ENCODE measurements at places on chromosomes 2 and 18.

GRCh38 chr2:223606946-223607345 is 4.8 kb upstream of the SCG2 start:
- DNase-seq = no peak

- DNase-seq = no peak
These were observed 91.6 kb downstream of the DNER start for GRCh38 chr2:229622495-229623355.

DNA sequence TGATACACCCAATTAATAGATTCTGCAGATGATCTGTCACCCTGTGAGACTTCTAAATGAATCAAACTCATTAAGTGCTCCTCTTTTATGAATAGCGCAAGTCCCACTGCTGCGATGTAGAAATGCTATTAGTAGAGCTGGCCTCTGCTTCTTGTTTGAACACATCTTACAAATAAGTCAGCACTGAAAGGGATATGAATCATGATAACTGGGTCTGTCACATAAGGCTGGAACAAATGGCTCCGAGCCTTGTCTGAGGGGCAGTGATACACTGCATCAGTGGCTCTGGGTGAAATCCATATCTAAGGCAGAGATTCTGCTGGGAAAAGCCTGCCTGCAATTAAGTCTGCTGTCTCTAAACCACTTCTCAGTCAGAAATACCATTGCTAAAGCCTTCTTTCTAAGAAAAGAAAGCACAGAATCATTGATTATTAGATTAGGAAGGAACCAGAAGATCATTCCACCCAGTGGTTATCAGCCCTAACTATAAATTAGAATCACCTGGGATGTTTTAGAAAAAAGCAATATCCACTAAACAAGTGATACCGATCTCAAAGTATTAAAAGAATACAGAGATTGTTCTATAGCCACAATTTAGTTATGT is 75.2 kb downstream of the SLC5A7 start:
- DNase-seq = no peak

- no peak for DNase-seq
These were observed at the start of gene DCDC2C for GRCh38 chr2:3703236-3703756. Gene DCDC2C (plus strand): TSS chr2:3703575. CDS start chr2:3703752, 177 bp downstream.

DNA sequence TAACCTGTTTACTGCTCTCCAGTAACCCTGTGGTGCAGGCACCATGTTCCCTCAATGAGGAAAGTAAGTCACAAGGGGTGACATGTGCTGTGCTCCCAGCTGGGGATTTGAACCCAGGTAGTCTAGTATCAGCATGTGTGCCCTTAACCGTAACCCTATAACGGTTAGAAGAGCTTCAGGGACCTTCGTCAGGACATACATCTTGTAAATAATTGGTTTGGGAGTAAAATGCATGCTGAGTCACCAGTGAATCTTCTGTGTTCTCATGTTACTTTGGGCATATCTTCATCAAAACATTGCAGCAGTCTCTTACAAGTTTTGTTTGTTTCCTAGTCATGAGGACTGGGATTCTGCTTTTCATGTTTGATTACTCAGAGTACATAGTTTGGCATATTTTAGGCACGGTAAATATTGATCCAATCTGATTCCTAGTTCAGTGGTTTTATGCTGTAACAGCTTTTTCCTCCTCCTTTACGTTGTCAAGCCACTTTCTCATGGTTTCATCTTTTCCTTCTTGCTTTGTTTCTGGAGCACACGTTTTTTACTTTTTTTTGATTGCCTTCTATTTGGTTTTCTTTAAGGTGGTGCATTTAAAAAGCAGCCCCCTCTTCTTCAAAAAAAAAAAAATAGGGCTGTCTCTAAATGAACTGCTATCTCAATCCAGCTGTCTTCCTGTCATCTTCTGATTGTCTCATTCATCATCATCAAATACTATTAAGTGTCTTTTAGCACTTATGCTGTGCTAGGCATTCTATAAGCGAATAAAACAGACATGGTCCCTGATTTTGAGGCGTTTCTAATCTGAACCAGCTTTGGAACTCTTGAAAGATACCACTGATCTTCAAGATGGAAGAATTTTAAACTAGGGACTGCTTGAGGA is 50.4 kb downstream of the CLIP4 start:
- peak; percentile 6 for DNase-seq

GRCh38 chr2:4096978-4097766 is 393.8 kb downstream of the DCDC2C start:
- DNase-seq = no peak

DNA sequence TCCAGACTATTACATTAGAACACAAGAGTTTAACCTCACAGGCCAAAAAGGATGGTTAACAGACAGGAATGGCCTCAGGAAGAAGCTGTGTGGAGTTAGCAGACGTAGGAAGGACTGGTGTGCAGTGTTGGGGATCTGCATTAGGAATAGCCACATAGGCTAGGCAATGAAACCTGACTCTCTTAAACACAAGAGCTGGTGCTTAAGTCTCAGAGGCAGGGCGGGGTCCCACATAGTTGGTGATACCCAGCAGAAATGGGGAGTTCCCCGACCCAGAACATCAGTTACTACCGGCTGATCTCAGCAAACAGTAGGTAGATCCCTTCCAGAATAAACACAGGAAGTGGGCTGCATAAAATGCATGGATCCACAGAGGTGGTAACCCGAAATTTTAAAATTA is 64.1 kb downstream of the CCDC93 start:
- no peak for DNase-seq

- DNase-seq = no peak
These were observed 5.4 kb upstream of the TDRD15 start for GRCh38 chr2:21118302-21118920.

GRCh38 chr2:102424754-102425153 is 1.8 kb downstream of the IL18RAP start:
- no peak for DNase-seq

GRCh38 chr2:239318790-239319661 is 81.8 kb downstream of the HDAC4 start:
- no peak for DNase-seq

GRCh38 chr2:3494984-3495666 is 24.2 kb downstream of the ADI1 start:
- DNase-seq = no peak

DNA sequence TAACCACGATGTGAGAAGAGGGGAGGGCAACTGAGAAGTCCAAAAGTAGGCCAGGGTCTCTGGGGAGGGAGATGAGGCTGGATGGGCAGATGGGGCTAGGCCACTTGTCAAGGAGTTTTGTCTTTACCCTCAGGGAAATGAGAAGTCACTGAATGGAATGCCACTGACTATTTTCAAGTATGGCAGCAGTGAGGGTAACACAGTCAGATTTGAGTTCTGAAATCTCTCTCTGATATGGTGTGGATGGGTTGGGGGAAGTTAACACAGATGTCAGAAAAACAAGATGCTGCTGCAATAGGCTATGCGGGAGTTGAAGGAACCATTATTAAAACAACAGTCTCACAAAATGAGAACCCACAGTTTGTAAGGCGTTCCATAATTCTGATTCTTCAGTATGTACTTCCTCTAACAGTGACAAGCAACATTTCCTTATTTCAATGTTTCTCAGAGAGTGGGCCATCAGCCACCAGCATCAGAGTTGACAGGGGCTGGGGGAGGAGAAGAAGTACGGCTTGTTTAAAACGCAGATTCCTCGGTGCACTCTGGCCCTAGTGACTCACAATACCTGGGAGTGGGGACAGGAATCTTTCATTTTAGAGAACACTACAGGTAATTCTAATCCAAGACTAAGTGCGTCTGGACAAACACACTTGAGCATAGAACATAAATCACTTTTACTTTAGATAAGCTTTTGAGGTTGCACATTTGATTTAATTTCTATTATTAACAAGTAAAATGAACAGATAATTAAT is 301.5 kb upstream of the LYPD1 start:
- no peak for DNase-seq

GRCh38 chr2:20196657-20197161 is 28.2 kb downstream of the SDC1 start:
- no peak for DNase-seq

DNA sequence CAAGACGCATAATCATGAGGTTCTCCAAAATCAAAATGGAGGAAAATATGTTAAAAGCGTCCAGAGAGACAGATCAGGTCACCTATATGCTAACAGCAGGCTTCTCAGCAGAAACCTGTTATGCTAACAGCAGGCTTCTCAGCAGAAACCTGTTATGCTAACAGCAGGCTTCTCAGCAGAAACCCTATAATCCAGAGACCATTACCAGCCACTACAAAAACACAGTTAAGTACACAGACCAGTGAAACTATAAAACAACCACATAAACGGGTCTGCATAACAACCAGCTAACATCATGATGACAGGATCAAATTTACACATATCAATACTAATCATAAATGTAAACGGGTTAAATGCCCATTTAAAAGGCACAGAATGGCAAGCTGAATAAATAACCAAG is 1548.4 kb upstream of the TMEFF2 start:
- DNase-seq = no peak

DNA sequence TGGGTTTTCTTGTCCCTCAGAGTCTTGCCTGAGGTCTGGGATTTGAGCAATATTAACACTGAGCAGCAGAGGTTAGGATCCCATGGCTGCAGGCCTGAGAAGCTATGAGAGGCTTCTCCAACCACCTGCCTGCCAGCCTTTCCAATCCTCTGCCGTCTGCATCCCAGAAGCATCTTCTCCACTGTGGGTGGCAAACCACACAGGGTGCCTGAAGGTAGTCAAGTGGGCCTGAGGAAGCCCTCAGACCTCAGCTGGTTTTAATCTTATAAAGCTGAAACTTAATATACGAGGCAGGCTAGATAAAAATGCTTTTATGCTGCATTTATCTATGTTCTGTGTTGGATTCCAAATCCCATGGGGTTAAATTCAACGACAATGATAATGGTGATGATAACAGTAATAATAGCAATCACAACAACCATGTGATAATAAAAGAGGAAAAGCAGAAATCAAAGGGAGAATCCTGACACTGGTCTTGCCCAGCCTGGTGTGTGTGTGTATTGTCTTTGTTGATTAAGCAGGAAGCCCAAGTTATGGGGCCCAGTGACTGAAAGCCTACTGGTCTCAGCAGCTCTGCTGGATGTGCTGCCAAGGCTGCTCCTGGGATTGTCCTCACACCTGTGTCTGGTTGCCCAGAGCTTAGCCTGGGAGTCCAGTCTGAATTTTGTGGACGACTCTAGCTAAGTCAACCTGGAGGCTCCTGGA is 59.7 kb upstream of the LDAH start:
- DNase-seq = no peak

DNA sequence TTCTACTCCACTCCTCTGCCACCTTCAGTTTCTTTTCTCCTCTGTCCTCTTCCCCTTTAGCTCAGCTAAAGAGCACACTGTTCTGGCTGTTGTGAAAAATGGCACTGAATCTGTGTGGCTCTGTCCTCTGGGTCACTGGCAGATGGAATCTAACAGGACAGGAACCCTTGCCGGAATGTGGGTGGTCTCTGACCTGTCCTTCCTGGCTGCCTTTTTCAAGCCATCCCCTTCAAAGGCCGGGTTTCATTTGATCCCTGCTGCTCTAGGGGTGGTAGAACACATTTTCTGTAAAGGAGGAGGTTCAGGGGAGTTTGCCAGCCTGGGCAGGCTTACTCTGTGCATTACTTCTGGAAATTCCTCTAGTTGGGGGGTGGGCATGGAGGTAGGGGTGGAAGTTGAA is 29.9 kb downstream of the MTCL1 start:
- DNase-seq = no peak

DNA sequence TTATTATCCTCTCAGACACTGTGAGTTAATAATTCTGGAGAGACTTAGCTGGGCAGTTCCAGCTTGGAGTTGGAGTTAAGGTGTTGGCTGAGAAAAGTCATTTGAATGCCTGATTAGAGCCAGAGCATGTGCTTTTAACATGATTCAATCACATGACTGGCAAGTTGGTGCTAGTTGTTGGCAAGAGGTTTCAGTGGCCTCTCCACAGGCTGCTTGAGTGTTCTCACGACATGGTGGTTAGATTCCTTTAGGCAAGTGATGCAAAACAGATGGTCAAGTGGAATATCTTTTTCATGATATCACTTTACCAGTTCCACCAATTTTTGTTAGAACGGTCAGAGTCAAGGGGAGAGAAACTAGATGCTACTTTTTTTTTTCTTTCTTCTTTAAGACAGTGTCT is 262.7 kb upstream of the FN1 start:
- DNase-seq = peak; percentile 90

DNA sequence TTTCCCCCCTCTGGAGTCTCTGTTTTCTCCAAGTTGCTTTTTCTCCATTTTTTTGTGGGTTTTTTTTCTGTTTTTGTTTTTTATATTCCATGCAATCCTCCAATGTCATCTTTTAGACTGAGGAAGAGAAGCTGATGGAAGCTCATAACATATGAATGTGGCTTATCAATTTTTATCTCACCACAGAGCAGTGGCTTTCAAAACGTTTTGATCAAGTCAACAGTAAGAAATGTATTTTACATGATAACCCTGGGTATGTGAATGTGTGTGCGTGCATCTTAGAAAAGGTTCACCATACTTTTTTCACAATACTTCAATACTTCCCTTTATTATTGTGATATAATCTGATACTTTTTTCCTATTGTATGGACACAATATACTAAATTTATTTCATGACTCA is 64.6 kb upstream of the CDCA7 start:
- DNase-seq = no peak

GRCh38 chr2:135473567-135473966 is 57.5 kb downstream of the ZRANB3 start:
- no peak for DNase-seq

DNA sequence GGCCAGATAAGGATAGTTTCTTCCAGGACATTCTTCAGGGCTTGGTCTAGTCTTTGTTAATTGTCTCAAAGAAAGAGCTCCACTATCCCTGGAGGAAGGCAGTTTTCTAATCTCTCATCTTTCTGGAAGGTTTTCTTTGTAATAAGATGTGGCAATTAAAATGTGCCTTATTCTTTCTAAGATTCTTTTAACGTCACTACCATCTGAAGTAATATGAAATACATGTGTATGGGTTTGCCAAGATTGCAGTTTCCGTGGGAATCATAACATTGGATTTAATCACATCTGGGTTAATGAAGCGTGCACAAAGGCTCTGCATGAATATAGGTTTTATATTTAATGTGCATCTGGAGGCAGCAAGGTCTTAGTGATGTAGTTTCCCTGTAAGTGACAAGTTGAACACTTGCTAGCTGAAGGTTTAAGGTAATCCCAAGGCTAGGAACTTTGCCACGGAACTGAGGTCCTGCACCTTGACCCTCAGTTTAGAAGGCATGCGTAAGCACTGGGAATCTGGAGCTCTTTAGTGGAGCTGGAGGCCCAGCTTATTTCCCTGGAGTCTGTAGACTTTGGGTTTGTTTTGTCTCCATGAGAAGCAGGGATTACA is 25.7 kb downstream of the DIS3L2 start:
- DNase-seq = no peak

- no peak for DNase-seq
These were observed 31.5 kb downstream of the ACSL3 start for GRCh38 chr2:222892321-222892720.

DNA sequence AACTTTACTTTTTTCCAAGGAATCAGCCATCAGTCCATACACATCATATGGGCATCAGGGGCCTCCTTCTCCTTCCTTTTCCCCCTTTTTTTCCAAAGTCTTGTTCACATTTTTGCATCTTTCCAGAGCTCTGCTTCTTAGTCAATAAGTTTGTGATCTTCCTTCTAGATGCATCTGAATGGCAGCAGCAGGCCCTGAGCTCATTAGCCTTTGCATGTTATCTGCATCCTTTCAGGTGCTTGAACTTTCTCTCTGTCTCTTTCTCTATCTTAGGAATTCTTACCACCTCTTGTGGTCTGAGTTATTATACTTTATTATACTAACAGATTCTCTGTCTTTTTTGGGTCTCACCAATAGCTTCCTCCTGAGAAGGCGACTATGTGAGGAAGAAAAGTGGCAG is 312.4 kb upstream of the FANCL start:
- no peak for DNase-seq

GRCh38 chr2:170587922-170588321 is 127.2 kb upstream of the SP5 start:
- no peak for DNase-seq

All from amniotic stem cell (primary cell).